CD4-positive, alpha-beta T cell treated with Interleukin-4 for 1 hour (primary cell): ENCODE measurements at places on chromosomes 4 and X.

GRCh38 chr4:86498863-86499166, 95.3 kb upstream of the PTPN13 start:
- no peak for DNase-seq

GRCh38 chr4:83890231-83890630, 354.3 kb downstream of the GPAT3 start:
- DNase-seq, result no peak

- DNase-seq, result no peak
Observed at GRCh38 chrX:53642337-53642736, 44.2 kb downstream of the HUWE1 start.

DNA sequence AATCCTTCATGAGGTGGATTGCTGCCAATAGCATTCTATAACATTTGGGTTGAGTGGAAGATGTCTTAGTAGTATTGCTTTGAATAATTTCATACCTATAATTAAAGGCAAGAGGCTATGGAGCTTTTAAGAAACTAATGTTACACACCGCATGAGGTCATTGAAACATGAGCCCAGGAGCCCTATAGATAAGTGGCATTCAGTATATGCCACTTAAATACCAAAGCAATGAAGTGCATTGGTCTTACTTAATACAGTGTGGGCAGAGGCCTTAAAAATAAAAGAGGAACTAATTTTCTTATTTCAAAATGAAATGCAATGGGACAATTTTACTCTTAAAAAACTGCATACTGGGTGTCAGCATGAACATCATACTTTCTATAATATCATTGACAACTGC, 47.5 kb downstream of the SPATA18 start:
- DNase-seq, result no peak

GRCh38 chrX:2907295-2907694, 21.8 kb downstream of the ARSD start:
- DNase-seq, result no peak

GRCh38 chr4:159549098-159549518, 446.2 kb downstream of the RAPGEF2 start:
- no peak for DNase-seq

DNA sequence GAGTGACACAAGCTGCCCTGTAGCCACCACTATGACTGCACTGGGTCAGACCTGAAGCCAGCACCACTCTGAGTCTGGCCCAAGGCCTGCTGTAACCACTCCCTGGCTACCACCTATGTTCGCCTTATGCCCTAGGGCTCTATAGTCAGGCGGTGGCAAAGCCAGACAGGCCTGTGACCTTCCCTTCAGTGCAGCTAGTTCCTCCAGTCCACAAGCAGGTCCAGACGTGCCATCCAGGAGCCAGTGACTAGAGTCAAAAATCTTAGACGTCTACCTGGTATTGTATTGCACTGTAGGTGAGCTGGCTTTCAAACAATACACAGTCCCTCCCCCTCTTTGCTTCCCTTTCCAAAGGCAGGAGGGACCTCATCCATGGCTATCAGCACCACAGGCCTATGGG, 54.0 kb upstream of the RNF128 start:
- no peak for DNase-seq

DNA sequence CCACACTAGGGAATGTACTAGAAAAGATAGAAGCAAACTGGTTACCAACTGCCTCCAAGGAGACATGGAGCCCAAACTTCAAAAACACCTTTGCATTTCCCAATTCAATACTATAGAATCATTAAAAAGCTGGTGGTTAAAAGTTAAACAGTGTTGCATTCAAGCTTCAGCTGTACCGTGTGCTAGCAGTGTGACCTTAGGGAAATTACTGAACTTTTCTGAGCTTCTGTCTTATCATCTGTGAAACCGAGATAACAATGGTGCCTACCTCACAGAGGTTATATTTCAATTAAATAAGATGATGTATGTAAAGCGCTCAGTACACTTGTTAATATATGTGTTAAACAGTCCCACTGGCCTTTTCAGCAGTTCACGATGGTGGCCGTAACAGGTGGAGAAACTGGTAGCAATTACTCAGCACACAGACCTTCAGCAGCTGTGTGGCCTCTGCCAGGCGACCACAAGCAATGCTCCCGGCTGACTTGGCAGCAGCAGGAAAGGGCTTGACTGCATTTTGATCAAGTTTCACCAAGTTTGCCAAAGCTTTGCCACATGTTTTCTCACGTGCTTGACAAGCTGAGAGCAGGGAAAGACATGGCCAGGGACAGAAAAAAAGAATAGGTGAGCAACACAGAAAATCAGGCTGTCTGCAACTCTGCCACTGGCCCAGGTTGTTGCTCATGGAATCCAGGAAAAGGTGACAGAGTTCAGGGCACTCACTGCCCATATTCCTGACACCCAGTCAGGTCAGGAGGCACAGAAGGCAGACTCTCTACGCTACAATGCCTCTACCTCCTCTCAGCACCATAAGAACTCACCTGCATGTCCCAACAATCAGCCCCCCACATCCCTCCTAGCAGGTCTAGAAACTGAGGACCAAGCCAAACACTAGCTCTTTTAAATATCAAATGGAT, 72.1 kb downstream of the PARM1 start:
- DNase-seq, result no peak

GRCh38 chrX:36856849-36857248, 151.3 kb upstream of the FAM47C start:
- no peak for DNase-seq

GRCh38 chr4:70705183-70706043, 16.4 kb upstream of the RUFY3 start:
- DNase-seq, result peak; percentile 78
